Activated naive CD4-positive, alpha-beta T cell treated with anti-CD3 and anti-CD28 coated beads for 36 hours (primary cell): ENCODE measurements at places on chromosomes 5 and 9.

- peaks cover 3% of the 10 kb centered on the region for H3K4me1 ChIP-seq
- DNase-seq = no peak
- peaks cover 27% of the 10 kb centered on the region for H3K27me3 ChIP-seq
- no peaks in the 10 kb centered on the region for H3K36me3 ChIP-seq
- H3K27ac ChIP-seq = no peak overlapping the region
- no peak overlapping the region for H3K4me3 ChIP-seq
Observed at GRCh38 chr5:146883511-146883910, 5.0 kb upstream of the PPP2R2B start.

DNA sequence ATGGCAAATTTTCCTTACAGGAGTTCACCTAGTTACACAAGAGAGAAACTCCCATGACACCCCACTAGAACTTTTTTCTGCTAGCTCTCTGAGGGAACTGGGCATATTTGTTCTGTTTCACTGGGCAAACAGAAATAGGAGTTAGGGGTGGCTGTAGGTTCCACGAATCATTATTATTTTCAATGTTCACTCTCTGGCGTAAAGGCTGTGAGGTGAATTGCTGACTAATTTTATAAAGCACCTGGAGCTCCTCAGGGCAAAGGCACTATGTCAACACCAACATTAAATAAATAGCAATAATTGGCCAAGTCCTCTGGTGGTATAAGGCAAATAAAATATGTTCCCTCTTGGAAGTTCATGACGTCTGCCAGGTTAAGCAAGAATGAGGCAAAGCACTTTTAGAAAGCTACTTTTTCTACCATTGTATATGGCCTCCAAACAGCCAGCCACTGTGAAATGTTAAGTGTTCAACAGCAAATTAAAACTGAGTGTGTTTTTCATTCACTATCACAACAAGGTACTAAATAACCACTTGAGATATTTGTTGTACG lies 344.6 kb downstream of the PDE4D start:
- no peaks in the 10 kb centered on the region for H3K36me3 ChIP-seq
- H3K4me3 ChIP-seq = no peak overlapping the region
- H3K27me3 ChIP-seq = no peaks in the 10 kb centered on the region
- H3K27ac ChIP-seq = no peak overlapping the region
- DNase-seq = no peak

DNA sequence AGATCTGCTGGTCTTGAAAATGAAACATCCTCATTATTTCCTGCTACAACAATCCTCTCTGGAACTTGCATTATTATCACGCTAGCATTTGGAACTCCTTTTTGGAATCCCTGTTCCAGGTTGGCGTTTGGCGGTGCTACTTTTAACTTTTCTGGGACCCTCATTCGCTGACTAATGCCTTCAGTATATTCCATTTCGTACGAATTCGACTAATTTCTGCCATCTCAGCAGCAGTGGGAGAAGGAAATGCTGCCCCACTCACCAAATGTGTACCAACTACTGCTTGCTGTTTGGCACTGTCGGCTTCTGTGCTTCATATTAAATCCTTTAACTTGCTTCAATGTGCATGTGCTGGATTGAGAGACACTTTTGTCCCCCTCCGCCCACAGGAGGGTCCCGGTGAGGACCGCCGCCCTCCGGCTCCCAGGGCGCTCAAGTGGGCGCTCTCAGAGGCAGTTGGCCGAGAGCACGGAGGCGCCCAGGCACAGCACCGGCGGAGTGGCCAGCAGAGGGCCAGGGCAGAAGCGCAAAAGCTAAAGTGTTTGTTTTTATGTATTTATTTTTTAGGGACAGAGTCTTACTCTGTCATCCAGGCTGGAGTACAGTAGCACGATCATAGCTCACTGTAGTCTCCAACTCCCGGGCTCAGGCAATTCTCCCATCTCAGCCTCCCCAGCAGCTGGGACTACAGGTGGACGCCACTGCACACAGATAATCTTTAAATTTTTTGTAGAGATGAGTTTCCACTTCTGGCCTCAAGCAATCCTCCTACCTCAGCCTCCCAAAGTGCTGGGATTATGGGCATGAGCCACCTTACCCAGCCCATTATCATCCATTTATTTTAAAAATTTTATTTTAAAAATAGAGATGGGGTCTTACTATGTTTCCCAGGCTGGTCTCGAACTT lies 11.9 kb downstream of the PDE6A start:
- no peak overlapping the region for H3K27ac ChIP-seq
- no peak overlapping the region for H3K4me3 ChIP-seq
- DNase-seq = no peak
- peaks cover 19% of the 10 kb centered on the region for H3K27me3 ChIP-seq
- no peaks in the 10 kb centered on the region for H3K36me3 ChIP-seq

- H3K4me1 ChIP-seq = no peaks in the 10 kb centered on the region
- H3K27ac ChIP-seq = no peak overlapping the region
- H3K36me3 ChIP-seq = peaks cover 37% of the 10 kb centered on the region
- DNase-seq = no peak
Observed at GRCh38 chr9:122029898-122030297, 63.2 kb downstream of the TTLL11 start.

DNA sequence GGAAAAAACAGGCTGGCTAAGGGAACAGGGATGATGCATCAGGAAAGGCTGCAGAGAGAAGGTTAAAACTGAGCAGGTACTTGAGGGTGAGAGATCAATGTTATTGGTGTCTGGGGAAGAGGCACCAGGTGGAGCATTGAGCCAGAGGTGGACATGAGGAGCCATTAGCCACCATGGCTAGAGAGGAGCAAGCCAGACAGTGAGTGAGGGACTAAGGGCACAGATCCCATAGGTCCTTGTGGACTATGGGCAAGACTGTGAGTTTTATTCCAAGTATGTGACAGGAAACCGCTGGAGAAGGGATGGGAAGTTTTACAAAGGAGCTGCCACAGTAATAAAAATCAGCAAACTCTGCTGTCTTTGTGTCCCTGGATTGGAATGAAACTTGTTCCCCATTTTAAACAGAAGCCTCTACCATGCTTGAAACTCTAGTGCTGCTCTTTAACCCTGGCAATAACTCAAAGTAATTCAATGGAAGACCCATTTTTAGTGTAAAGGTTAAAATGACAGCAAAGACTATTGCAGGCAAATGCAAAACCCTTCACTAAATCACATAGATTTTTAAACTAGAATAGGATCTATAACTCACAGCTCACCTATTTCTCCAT lies 349.8 kb downstream of the ENC1 start:
- no peak overlapping the region for H3K4me3 ChIP-seq
- no peak for DNase-seq
- no peak overlapping the region for H3K27ac ChIP-seq
- no peaks in the 10 kb centered on the region for H3K4me1 ChIP-seq
- H3K36me3 ChIP-seq = no peaks in the 10 kb centered on the region

DNA sequence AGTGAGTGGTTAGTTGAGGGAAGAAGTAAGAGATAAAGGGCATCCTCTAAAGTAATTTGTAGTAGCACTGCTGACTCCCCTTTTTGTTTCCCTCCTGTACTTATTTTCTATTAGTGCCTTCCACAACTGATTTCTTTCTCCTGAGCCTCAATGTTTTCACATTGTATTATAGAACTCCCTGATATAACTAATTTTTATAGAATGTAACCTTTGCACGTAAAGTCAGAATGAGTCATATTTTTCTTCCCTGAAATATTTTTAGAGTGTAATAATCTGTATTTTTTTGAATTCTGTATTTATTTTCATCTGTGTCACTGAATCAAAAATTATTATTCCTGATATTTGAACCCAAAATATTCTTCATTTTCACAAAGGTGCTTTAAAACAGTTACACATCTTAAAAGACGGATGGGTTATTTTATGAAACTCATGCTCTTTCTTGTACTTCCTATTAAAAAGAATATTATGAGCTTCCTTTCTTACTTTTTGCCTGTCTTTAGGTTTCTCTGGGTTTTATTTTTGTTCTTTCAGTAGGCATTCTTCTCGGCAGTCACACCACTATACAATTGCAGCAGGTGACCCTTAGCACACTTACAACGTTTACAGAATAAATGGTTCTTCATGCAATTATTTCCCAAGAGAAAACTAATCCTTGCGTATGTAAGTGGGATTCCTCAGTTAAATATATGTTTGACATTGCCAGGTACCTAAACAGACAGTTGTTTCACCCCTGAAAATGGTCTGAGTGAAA lies 30.5 kb upstream of the DMRTA1 start:
- H3K4me1 ChIP-seq = no peaks in the 10 kb centered on the region
- no peaks in the 10 kb centered on the region for H3K27me3 ChIP-seq
- H3K4me3 ChIP-seq = no peak overlapping the region

DNA sequence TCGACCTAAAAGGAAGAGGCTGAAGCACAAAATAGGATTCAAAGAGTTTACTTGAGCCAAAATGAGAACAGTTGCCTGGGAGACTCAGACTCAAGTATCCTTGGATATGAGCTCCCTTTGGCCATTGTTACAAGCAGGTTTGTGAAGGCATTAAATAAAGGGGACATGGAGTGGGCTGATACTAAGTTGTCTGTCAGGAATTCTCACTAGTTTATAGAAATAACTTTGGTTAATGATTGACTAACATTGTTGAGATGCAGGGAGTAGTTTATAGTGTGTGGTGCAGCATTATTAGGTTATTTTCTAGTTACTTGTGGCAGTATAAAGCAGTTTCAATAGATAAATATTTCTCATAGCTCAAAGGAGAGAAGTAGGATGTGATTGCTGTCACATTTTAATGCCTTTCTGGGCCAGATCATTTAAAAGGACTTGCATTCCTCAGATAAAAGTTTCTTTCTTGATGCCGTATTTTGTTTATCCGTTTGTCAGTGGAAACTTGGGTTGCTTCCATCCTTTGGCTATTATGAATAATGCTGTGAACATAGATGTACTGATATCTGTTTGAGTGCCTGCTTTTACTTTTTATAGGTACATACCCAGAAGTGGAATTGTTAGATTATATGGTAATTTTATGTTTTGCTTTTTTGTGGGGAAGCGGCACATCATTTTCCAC lies 9.1 kb downstream of the AP3S1 start:
- peaks cover 10% of the 10 kb centered on the region for H3K36me3 ChIP-seq
- H3K4me1 ChIP-seq = peaks cover 19% of the 10 kb centered on the region
- no peak overlapping the region for H3K27ac ChIP-seq
- DNase-seq = no peak
- H3K4me3 ChIP-seq = no peak overlapping the region

GRCh38 chr5:160165137-160166068 lies 46.2 kb upstream of the PWWP2A start:
- no peaks in the 10 kb centered on the region for H3K4me1 ChIP-seq
- H3K36me3 ChIP-seq = no peaks in the 10 kb centered on the region
- no peak overlapping the region for H3K4me3 ChIP-seq
- peaks cover 14% of the 10 kb centered on the region for H3K27me3 ChIP-seq

- H3K27ac ChIP-seq = no peak overlapping the region
- H3K4me1 ChIP-seq = no peaks in the 10 kb centered on the region
- peaks cover 18% of the 10 kb centered on the region for H3K27me3 ChIP-seq
- H3K4me3 ChIP-seq = no peak overlapping the region
- no peaks in the 10 kb centered on the region for H3K36me3 ChIP-seq
Observed at GRCh38 chr9:32825203-32825602, 41.9 kb downstream of the TMEM215 start.

DNA sequence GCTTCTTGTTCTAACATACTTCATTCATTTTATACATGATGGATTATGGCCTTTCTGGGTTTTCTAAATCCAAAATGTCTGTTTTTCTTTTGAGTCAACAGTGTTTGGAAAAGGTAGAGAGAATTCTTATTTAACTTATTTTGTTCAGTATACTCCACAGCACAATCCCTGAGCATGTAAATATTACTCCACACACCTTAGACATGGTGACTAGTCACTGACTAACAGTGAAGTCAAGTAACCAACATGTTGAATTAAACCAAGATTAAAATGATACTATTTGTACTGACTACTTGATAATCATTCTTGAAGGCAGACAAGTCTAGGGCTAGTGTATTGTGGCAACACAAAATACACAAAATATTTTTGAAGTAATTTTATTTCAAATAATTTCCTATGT lies 55.0 kb downstream of the HAPLN1 start:
- H3K4me3 ChIP-seq = no peak overlapping the region
- no peaks in the 10 kb centered on the region for H3K4me1 ChIP-seq
- DNase-seq = no peak
- H3K27me3 ChIP-seq = peaks cover 13% of the 10 kb centered on the region
- no peak overlapping the region for H3K27ac ChIP-seq

DNA sequence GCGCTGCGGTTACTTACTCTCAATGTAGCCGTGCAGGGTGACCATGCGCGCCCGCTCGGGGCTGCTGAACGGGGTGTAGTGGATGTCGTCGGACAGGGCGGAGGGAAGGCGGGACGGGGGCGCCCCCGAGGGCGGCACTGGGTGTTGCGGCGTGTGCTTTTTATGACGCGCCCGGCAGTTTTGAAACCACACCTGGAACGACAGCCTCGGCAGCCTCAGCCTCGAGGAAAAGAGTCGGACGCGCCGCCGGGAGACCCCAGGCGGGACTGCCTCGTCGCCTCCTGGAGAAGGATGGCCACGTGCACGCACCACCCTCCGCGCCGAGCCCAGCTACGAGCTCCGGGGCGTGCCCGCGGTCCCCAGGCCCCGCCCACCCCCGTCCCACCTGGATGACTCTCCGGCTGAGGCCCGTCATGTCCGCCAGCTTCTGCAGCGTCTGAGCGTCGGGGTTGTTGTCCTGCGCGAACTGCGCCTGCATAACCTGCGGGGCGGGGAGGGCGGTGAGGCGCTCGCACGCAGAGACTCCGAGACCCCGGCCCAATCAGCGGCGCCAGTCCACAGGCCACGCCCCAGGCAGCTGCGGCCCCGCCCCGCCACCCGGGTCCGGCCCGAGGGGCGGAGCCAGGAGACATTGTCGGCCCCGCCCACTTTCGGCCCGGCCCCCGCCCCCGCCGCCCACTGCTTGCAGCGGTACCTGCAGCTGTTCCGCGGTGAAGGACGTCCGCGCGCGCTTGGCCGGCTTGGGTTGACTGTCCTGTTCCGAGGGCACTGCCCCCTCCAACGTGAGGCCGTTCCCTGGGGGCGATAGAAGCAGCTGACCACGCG lies 15.0 kb downstream of the LHX6 start:
- H3K27ac ChIP-seq = no peak overlapping the region
- H3K4me1 ChIP-seq = peaks cover 14% of the 10 kb centered on the region
- no peaks in the 10 kb centered on the region for H3K36me3 ChIP-seq
- H3K4me3 ChIP-seq = peak overlapping the region; percentile 60
- peaks cover 67% of the 10 kb centered on the region for H3K27me3 ChIP-seq

DNA sequence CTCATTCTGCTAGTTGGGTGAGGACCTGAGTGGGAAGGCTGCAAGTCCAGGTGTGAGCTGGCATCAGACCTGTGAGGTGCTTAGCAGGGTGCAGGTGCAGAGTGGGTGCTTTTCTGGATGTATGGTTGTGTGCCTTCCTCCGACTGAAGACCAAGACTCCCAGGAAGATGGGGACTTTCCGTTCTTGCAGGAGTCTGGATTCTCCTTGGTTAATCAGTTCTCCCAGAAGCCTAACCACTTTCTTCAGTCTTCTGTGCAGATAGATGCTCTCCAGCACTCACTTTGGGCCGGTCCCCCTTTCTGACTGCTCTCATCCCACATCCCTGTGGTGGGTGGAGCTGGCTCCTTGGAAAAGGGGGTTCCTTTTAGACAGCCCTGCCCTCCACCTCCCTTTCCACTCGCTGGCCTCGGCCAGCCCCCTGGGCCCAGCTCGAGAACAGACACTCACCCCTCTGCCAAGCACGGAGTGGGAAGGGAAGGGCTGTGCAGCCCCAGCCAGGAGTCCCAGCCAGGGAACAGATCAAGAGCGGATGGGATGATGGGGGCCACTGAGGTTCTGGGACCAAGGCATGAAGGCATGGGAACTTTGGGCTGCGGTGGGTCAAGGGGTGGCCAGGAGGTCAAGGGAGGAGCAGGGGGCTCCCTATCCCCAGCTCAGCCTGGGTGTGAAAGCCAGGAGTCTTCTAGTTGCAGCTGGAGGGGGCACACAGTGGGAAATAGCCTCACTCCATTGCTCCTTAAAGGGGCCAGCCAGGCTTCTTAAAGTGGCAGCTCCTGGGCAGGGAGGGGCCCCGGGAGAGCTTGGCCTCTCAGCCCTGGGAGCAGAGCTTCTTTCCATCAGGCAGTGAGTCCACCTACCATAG lies 62.4 kb downstream of the FGF18 start:
- H3K27me3 ChIP-seq = peaks cover 1% of the 10 kb centered on the region
- H3K36me3 ChIP-seq = no peaks in the 10 kb centered on the region
- no peak for DNase-seq
- peaks cover 7% of the 10 kb centered on the region for H3K4me1 ChIP-seq
- no peak overlapping the region for H3K4me3 ChIP-seq
- no peak overlapping the region for H3K27ac ChIP-seq
